ENCODE measurements at places on chromosomes 7 and 10. TPM values are rescaled to one million over a fixed set of nuclear protein-coding genes. Genes with fewer than 3 reads are reported as not detected.

Gene DGKI
- total RNA-seq = 3.0 TPM

Gene TWIST1
- total RNA-seq = 1.2 TPM

GRCh38 chr7:89312551-89312950 lies 517.0 kb upstream of the TEX47 start:
- H3K27me3 ChIP-seq = no peaks in the 10 kb centered on the region
- no peaks in the 10 kb centered on the region for H3K4me1 ChIP-seq
- DNase-seq = no peak
- H3K36me3 ChIP-seq = no peaks in the 10 kb centered on the region
- H3K4me3 ChIP-seq = no peak overlapping the region

DNA sequence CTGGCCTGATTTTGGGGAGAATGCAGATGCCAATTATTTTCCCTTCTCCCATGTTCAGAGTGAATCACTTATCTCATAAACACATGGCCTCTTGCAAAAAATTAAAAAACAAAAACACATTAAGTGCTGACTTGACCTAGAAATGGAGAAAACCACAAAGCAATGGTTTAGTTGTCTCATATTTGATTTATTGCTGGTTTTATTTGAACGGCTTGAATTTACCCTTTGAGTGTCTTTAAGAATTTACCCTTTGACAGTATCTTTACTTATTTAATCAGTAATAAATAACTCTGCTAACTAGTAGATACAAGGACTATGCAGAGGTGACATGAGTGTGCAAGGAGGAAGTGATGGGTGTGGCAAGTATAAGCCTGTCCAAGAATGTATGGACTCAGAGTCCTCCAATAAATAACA lies 68.1 kb upstream of the GSDME start:
- no peaks in the 10 kb centered on the region for H3K27me3 ChIP-seq
- H3K4me1 ChIP-seq = peaks cover 67% of the 10 kb centered on the region
- no peak for DNase-seq
- no peak overlapping the region for H3K27ac ChIP-seq
- no peak overlapping the region for H3K4me3 ChIP-seq
- H3K36me3 ChIP-seq = peaks cover 62% of the 10 kb centered on the region

Gene C10orf90
- not detected for total RNA-seq

Gene MRPS17
- total RNA-seq = 16.6 TPM

GRCh38 chr10:102284531-102284930 lies 39.2 kb downstream of the GBF1 start:
- H3K27me3 ChIP-seq = no peaks in the 10 kb centered on the region
- peaks cover 80% of the 10 kb centered on the region for H3K4me1 ChIP-seq
- peak overlapping the region; percentile 26 for H3K4me3 ChIP-seq
- H3K27ac ChIP-seq = peak overlapping the region; percentile 76
- H3K36me3 ChIP-seq = peaks cover 11% of the 10 kb centered on the region
- no peak for DNase-seq

Gene PALD1
- 5.4 TPM for total RNA-seq

Gene MAP3K8
- total RNA-seq = 22.9 TPM

GRCh38 chr10:108970016-108970415 lies 953.3 kb downstream of the XPNPEP1 start:
- H3K27ac ChIP-seq = no peak overlapping the region
- H3K4me3 ChIP-seq = no peak overlapping the region
- DNase-seq = no peak
- no peaks in the 10 kb centered on the region for H3K27me3 ChIP-seq
- H3K36me3 ChIP-seq = no peaks in the 10 kb centered on the region

Gene NSUN5
- total RNA-seq = 68.6 TPM

- peaks cover 57% of the 10 kb centered on the region for H3K4me1 ChIP-seq
- H3K4me3 ChIP-seq = peak overlapping the region; percentile 83
- H3K27ac ChIP-seq = peak overlapping the region; percentile 67
- H3K27me3 ChIP-seq = no peaks in the 10 kb centered on the region
Measured at GRCh38 chr7:134458341-134458805, 527 bp downstream of the AKR1B1 start.

- peaks cover 2% of the 10 kb centered on the region for H3K36me3 ChIP-seq
- no peak overlapping the region for H3K4me3 ChIP-seq
- H3K27ac ChIP-seq = peak overlapping the region; percentile 58
- no peaks in the 10 kb centered on the region for H3K27me3 ChIP-seq
Measured at GRCh38 chr7:11170863-11171568, 197.3 kb downstream of the PHF14 start.

Gene TRIM73
- total RNA-seq = 2.0 TPM

GRCh38 chr7:90570373-90570959 lies 25.7 kb upstream of the CDK14 start:
- H3K4me1 ChIP-seq = no peaks in the 10 kb centered on the region
- H3K4me3 ChIP-seq = no peak overlapping the region
- no peak overlapping the region for H3K27ac ChIP-seq

Gene STAMBPL1
- total RNA-seq = 36.6 TPM

- no peak overlapping the region for H3K4me3 ChIP-seq
- H3K36me3 ChIP-seq = no peaks in the 10 kb centered on the region
Measured at GRCh38 chr7:123190109-123190831, 9.5 kb downstream of the SLC13A1 start.

DNA sequence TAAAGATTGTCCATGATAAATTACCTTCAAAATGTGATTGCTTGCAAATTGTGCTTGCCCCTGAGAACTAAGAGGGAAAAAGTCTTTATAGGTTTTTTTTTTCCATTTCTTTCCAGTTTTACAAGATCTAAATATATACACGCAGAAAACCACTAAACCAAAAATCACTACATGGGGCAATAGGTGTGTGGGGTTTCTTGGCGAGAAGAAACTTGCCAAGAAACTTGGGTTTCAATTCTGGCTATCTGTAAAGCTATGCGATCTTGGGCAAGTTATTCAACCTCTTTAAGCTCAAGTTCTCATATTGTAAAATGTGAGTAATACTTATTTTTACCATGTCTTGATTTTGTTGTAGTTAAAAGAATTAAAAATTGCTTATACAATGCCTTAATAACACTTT lies 17.0 kb downstream of the CUBN start:
- no peaks in the 10 kb centered on the region for H3K36me3 ChIP-seq
- DNase-seq = no peak
- no peaks in the 10 kb centered on the region for H3K27me3 ChIP-seq
- H3K4me3 ChIP-seq = no peak overlapping the region

DNA sequence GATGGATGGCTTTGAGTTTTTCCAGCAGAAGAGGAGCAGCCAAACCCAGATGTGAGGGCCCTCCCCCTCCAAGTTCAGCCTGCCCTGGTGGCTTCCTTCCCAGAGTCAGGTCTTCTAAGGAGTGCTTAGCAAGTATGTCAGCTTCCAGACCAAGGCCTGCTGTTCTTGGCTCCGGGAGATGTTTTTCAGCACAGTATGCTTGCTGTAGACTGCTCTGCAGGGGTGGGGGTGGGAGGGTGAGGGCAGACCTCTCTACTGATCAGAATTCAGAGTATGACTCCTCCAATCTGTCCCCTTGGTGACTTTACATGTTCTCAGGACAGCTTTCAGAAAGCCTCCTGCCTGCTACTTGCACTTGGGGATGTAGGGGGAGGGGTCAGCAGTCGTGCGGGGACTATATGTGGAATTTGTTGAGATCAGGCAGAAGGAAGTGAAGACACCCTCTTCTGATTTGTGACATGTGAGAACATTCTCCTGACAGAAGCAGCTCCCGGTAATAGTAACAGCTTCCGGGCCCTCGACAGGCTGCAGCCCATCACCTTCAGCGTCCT lies 516.4 kb upstream of the ZMIZ1 start:
- no peaks in the 10 kb centered on the region for H3K36me3 ChIP-seq
- no peak overlapping the region for H3K27ac ChIP-seq
- H3K4me3 ChIP-seq = no peak overlapping the region
- no peak for DNase-seq
- peaks cover 5% of the 10 kb centered on the region for H3K27me3 ChIP-seq

DNA sequence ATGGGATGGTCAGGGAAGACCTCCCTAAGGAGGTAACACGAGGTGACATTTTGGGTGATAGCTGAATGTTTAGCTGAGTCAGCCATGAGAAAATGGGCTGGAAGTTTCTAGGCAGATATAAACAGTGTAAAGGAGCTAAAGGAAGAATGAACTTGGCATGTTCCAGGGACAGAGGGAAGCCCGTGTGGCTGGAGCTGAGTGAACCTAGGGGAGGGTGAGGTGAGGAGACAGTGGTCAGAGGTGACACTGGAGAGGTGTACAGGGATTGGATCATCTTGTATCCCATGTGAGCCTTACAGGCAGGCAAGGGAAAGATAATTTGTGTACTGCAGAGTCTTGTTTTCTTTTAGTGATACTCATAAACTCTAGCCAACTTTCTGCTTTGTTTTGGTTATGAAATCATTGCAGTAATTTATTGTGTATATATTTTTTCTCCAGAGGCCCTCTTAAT lies 1.8 kb downstream of the STARD3NL start:
- peaks cover 27% of the 10 kb centered on the region for H3K4me1 ChIP-seq
- H3K27ac ChIP-seq = peak overlapping the region; percentile 8
- H3K36me3 ChIP-seq = peaks cover 6% of the 10 kb centered on the region
- no peak for DNase-seq
- H3K4me3 ChIP-seq = peak overlapping the region; percentile 95
- H3K27me3 ChIP-seq = peaks cover 5% of the 10 kb centered on the region

- no peak overlapping the region for H3K4me3 ChIP-seq
- H3K27me3 ChIP-seq = no peaks in the 10 kb centered on the region
- peaks cover 6% of the 10 kb centered on the region for H3K4me1 ChIP-seq
- H3K36me3 ChIP-seq = no peaks in the 10 kb centered on the region
- peak overlapping the region; percentile 42 for H3K27ac ChIP-seq
Measured at GRCh38 chr10:112471878-112472487, 25.0 kb downstream of the VTI1A start.

DNA sequence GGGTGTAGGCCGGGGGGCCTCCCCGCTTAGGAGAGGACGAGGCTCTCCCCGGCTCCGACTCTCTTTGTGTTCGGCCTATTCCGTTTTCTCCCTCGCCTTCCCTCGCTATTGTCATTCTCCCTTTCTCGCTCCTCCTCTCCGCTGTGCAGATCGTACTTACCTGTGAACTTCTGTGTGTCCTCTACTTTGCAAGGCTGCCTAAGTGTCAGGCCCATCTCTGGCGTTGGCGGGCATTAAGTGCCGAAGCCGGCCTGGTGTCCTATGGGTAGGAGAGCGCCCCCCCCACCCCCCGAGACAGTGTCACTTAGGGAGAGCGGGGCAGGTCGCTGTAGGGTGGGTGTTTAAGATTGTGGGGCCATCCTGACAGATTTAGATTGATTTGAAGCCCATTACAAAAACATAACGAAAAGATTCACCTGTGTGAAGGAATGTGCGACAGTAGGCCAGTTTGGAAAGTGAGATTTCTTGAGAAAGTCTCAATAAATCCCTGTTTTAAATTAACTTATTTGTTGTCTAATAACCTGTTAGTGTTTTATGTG lies 579 bp downstream of the RBM33 start:
- H3K27ac ChIP-seq = peak overlapping the region; percentile 100
- DNase-seq = peak; percentile 68
- H3K4me3 ChIP-seq = peak overlapping the region; percentile 96
- H3K4me1 ChIP-seq = peaks cover 50% of the 10 kb centered on the region
- peaks cover 80% of the 10 kb centered on the region for H3K36me3 ChIP-seq
- no peaks in the 10 kb centered on the region for H3K27me3 ChIP-seq

Gene GLI3
- 0.18 TPM for total RNA-seq

- H3K36me3 ChIP-seq = peaks cover 72% of the 10 kb centered on the region
- peaks cover 28% of the 10 kb centered on the region for H3K4me1 ChIP-seq
- H3K4me3 ChIP-seq = no peak overlapping the region
Measured at GRCh38 chr7:127677433-127678230, 25.6 kb downstream of the SND1 start.

Gene RSPH10B2
- total RNA-seq = not detected

- H3K27ac ChIP-seq = no peak overlapping the region
- DNase-seq = no peak
- H3K4me1 ChIP-seq = no peaks in the 10 kb centered on the region
- no peaks in the 10 kb centered on the region for H3K36me3 ChIP-seq
- no peak overlapping the region for H3K4me3 ChIP-seq
- no peaks in the 10 kb centered on the region for H3K27me3 ChIP-seq
Measured at GRCh38 chr7:154546946-154547587, 455.9 kb downstream of the PAXIP1 start.

Gene NFE2L3
- total RNA-seq = 23.8 TPM

- DNase-seq = no peak
- H3K27me3 ChIP-seq = peaks cover 32% of the 10 kb centered on the region
- H3K4me3 ChIP-seq = no peak overlapping the region
- no peak overlapping the region for H3K27ac ChIP-seq
Measured at GRCh38 chr7:135757719-135758411, 9.3 kb upstream of the FAM180A start.

DNA sequence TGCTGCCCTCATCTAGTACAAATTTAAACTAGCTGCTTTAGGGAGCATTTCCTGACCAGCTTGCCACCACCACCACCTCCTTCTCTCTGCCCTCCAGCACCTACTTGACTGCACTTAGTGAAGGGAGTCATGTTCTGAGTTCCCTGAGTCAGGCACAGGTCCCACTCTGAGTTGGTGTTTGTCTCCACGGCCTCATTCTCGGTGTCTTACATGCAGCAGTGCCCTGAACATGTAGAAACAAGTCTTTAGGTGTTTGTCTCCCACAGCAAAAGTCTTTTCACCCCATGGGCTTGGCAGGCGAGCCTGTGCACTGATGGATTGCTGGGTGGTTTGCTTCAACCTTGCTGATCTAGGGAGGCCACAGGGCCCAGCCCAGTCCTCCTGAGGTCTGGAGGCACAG lies 16.9 kb downstream of the TSPAN14 start:
- peak; percentile 69 for DNase-seq
- peaks cover 97% of the 10 kb centered on the region for H3K4me1 ChIP-seq
- peaks cover 33% of the 10 kb centered on the region for H3K36me3 ChIP-seq
- H3K4me3 ChIP-seq = peak overlapping the region; percentile 44
- peak overlapping the region; percentile 91 for H3K27ac ChIP-seq

- H3K36me3 ChIP-seq = no peaks in the 10 kb centered on the region
- H3K4me1 ChIP-seq = peaks cover 3% of the 10 kb centered on the region
- no peak overlapping the region for H3K27ac ChIP-seq
- no peak for DNase-seq
- H3K27me3 ChIP-seq = no peaks in the 10 kb centered on the region
Measured at GRCh38 chr7:18529239-18529638, 33.7 kb downstream of the HDAC9 start.

DNA sequence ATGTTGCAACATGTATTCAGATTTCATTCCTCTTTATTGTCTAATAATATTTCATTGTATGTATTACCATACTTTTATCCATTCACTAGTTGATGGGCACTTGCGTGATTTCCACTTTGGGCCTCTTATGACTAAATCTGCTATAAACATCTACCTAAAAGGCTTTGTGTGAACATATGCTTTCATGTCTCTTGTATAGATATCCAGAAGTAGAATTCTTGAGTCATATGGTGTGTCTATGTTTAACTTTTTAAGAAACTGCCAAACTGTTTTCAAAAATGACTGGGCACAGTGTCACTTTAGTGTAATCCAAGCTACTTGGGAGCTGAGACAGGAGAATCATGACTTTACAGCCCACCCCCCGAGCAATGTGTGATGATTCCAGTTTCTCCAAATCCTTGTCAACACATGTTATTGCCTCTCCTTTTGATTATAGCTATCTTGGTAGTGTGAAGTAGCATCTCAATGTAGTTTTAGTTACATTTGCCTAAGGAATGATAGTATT lies 618.9 kb upstream of the C7orf33 start:
- H3K27ac ChIP-seq = no peak overlapping the region
- no peak for DNase-seq
- no peaks in the 10 kb centered on the region for H3K27me3 ChIP-seq
- no peaks in the 10 kb centered on the region for H3K36me3 ChIP-seq
- H3K4me3 ChIP-seq = no peak overlapping the region

Gene FANK1
- 1.0 TPM for total RNA-seq
